ENCODE measurements at places on chromosomes 16 and 17.

GRCh38 chr17:49910094-49910857 lies 58.7 kb upstream of the DLX4 start:
- DNase-seq: peak; percentile 13

DNA sequence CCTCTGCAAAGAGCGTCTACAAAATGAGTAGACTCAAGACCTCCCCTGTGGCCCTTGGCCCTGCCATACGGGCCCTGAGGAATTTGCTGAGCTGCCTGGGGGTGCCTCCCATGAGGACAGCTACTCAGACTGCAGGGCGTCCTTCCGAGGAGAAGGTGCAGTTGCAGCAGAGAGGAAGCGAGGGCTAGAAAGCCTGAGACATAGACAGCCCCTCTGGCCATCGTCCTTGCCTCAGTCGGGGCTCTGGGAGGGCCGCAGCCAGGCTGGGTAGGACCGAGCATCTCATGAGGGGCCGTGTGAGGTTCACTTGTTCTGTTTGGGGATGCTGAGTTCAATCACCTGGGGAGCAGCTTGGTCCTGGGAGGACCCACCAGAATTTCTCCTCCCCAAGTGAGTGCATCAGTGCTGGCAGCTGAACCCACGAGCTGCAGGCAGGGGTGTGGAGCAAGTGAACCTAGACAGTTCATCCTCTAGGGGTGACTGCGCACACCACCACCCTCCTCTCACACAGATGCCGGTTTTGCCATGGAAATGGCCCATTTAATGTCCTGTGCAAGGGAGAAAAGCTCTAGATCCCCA lies 20.3 kb downstream of the RAB11FIP4 start:
- DNase-seq: no peak

- DNase-seq: no peak
These were observed 3.8 kb downstream of the MARF1 start for GRCh38 chr16:15639061-15639568.

GRCh38 chr16:26031286-26031685 lies 339.5 kb downstream of the HS3ST4 start:
- no peak for DNase-seq

- no peak for DNase-seq
These were observed 141.2 kb downstream of the USP31 start for GRCh38 chr16:23008041-23008440.

DNA sequence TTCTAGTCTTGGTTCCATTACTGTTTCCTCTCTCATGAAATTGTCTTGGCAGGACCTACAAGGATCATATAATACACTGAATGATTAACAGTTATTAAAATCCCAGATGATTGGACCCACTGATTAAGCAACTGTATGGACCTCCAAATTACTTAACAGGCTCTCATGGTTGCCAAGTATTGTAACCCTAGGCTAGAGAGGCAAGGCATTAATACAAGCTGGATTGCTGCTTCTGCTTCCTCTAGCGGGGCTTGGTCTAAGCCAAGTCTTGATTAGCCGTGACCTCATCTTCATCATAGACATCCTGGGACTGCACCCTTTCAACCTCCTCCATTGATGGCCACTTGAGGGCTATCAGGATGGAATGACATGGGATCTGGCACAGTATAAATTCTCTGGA lies 46.9 kb downstream of the SYCE1L start:
- DNase-seq: no peak

DNA sequence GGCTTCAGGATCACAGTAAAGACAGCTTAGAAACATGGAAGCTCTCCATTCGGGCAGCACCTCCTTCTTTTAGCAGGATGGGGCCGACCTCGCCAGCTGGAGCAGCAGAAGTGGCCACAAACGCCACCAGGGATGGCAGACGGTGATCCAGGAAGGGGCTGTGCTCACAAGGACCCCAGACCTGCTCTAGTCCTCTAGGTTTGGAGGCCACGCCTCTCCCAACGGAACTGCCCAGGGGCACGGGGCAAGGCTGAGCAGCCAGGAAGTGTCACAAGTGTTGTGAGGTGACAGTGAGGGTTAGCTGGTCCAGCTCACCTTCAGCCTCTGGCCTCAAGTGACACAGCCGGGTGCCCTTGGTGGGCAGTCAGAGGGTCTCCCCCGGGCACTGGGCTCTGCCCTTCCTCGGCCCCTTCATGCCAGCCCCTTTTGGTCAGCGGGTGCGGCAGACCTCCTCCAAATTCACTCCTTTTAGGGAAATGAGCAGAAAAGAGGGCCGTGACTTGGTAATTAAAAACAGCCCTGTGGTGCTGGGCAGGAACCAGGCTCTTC lies 20.4 kb downstream of the CEP295NL start:
- DNase-seq: no peak

GRCh38 chr16:84024854-84025253 lies 17.7 kb downstream of the SLC38A8 start:
- DNase-seq: no peak

DNA sequence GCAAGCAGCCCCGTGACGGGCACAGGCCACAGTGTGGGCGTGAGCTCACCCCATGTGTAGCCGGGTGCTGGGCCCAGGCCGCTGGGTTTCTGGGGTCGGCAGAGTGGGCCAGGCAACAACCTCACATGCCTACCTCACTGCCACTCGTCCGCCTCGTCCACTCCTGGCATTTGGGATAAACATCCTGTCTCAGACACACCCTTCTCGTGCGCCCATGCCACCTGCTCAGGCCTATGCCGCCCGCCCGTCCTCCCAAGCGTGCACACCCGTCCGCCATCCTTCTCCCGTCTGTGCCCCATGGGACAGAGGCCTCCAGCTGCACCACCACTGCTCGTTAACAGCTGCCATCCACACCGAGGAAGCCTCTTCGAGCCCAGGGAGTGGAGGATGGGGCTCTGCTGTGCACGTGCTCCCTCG lies 64.3 kb downstream of the KLHDC4 start:
- no peak for DNase-seq

GRCh38 chr16:85046472-85046916 lies 18.9 kb downstream of the KIAA0513 start:
- DNase-seq: no peak

- peak; percentile 7 for DNase-seq
These were observed 821 bp downstream of the SOCS7 start for GRCh38 chr17:38352245-38353085.

GRCh38 chr17:74296548-74296936 lies 22.5 kb downstream of the DNAI2 start:
- no peak for DNase-seq

GRCh38 chr16:86991679-86992078 lies 325.5 kb downstream of the C16orf95 start:
- DNase-seq: no peak

DNA sequence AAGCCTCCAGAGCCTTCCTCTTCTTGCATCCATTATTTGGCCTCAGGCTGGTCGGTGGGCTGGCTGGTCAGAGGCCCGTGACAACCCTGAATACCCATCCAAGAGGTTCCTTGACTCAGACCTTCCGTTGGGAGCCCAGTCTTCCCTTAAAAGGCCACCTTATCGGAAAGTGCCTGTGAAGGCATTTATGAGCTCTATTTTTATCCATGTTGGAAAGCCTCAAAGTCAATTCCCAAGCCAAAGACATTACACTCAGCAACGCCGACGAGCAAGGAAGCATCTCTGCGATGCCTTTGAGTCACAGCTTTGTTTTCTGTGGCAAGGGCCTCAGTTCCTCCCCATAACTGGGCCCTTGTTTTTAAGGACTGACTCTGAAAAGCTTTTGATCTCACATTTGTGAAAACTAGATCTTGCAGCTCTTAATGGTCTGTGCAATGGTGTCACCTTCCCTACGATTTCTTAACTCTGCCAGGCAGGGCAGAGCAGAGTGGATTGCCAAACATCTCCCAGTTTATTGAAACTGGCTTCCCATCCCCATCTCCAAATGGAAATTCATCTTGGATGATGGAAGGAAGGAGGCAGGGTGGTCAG lies 13.3 kb upstream of the SPOP start:
- no peak for DNase-seq

- no peak for DNase-seq
These were observed 33.0 kb upstream of the TMC5 start for GRCh38 chr16:19384656-19385055.

DNA sequence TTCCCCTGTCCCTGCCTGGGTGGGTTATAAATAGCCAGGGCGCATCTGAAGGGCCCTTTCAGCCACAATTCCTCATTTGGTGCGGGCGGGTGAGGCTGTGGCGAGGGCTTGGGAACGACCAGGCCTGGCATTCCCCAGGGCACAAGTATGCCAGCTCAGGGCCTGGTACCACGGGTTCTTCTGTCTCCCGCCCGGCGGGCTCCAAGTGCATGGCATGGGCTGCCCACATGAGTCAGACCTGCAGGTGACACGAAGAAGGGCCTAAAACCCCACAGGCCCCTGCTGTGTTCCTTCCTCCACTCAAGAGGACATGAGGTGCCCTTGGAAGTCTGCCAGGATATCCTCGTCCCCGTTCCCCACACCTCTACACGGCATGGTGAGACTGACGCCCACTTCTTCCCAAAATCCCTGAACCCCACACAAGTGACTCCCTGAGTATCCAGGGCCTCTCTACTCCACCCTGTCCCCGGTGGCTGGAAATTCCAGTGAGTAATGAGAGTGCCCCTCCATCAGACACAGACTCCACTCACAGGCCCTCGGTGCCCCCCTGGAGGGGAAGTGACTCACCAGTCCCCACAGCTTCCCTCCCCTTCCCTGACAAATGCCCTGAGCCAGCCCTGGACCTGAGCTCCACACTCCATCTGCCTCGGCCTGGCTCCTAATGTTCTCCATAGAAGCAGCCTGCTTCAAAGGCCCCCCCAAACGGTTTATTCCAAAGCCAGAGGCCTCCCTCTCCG lies 68.8 kb downstream of the ABR start:
- DNase-seq: no peak

DNA sequence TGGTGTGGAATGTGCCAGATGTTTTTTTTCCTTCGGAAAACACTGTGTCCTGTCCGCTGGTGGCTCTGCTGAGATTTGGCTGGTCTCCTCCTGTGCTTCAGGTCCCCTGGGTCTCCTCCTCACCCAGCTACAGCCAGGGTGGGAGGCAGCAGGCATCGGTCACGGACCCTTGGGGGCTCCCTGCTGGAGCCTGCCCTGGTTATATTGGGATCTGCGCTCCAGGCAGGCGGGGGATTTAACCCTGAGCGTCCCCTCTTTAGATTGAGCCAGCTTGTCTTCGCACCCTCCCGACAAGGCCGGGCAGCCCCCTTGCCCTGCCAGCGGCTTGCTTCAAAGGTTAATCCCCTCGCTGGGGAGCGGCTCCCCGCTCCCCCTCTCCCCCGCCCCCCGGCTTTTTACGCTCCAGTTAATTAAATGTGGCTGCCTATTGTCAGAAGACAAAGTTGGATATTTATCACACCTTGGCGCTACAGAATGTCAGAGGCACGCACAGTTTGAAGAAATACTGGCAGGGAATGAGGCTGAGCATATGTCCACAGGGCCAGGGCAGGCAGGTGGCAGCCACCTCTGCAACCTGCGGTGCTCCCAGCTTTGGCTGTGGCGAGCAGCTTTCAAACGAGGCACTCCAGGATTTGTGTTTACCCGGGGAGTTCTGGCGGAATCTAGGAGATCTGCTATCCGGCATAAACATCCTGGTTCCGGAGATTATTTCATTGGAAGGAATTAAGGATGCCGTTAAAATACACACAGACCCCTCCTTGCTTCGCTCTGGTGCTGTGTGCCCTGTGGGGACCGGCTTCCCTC lies 38.2 kb upstream of the GSE1 start:
- DNase-seq: no peak

- no peak for DNase-seq
These were observed 18.3 kb downstream of the RARA start for GRCh38 chr17:40327244-40327729.

DNA sequence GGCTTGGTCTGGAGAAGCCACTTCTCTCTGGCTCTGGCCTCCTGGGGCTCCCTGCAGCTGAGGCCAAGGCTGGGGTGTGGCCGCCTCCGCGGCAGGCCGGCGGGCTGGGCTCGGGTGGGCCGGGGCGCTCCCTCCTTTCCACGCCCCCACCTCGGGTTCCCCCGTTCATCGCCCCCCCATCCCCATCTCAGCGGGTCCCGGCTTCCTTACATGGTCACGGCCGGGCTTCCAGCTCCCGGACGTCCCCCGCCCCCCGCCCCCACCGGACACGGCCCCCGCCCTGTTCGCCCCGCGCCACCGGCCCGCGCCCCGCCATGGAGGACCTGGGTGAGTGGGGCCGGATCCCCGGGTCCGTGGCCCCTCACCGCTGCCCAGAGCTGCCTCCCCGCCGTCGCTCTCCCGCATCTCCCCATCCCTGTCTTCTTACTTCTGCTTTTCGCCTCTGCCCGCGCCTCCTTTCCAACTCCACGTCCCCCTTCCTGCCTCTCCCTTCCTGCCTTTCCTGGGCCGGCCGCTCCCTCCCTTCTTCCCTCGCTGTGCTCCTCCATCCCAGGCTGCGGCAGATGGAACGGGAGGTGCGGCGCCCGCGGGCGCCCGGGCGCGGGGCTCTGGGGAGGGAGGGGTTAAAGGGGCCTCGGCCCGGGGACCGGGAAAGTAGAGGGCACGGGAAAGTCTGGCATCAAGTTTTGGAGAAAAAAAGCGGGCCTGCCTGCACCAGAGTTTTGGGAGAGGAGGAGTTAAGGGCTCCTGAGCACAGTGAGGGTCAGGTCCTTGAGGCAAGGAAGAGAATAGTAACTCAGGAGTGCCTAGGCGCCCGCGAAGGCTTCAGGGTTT lies at the start of gene TGFB1I1:
TGFB1I1 (plus strand) TSS at position 278 of the 834 bp plus-strand sequence; CDS start at position 315, 37 bp downstream.
- DNase-seq: no peak

DNA sequence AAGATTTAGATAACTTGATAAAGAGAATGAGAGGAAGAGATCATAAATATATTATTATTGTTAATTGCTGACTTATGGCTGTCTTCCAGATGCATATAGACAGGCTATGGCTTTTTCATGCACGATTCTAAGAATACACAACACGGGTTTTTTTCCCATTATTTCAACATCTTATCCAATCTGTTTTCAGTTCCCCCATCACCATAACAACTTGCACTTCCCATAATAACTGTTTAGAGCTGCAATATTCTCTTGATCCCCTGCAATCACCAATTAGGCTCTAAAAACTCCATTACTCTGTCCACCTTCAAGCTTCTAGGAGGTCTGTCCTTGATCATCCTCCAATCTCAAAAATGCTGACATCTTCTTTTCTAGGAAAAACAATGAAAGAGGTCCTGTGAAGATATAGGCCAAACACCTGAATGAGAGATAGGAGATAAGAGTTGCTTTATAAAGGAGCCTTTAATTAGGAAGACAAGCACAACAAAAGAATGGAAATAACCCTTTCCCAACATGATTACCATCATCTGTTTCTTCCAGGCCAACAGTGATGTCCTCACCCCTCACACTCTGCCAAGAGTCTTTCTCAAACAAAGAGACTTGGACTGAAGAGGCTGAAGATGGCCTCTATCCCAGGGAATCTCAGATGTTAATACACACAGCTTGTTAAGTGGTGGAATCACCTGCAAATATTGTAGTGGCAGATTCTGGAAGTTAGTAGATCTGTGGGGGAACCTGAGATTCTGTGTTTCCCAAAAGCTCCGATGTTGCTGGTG lies 32.2 kb upstream of the CCL2 start:
- DNase-seq: no peak

DNA sequence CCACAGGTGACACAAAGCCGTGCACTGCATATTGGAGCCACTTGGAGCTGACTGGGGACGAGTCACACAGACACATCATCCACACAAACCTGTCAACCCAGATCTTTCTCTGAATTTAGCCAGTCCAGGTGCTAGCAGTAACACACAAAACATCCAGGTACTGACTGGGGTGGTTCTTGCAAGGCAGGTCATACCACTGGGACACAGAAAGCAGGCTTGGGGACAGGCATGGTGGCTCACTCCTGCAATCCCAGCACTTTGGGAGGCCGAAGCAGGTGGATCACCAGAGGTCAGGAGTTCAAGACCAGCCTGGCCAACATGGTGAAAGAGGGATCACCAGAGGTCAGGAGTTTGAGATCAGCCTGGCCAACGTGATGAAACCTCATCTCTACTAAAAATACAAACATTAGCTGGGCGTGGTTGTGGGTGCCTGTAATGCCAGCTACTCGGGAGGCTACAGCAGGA lies 14.9 kb downstream of the ENPP7 start:
- DNase-seq: no peak

Data from stimulated activated CD4-positive, alpha-beta T cell treated with anti-CD3 and anti-CD28 coated beads, Interleukin-2, amount 100 ng/mL, for 48 hours (primary cell).